ENCODE measurements at places on chromosomes 11 and 22.

DNA sequence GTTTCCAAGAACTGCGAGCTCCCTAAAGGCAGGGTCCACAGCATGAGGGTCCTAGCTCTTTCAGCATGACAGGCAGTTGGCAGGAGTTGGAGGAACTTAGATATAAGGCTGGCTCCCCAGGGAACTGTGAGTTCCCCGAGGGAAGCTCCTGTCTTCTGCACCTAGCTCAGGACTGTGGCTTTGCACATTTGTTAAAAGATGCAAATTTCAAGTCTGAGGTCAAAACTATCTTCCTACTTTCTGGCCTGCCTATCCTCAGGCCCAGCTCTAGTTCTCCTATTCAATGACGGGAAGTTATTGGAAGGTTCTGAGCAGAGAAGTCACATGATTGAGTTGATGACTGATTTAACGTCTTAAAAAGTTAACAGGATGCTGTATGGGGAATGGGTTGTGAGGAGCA, 11.7 kb upstream of the UCP3 start:
- no peak for DNase-seq

DNA sequence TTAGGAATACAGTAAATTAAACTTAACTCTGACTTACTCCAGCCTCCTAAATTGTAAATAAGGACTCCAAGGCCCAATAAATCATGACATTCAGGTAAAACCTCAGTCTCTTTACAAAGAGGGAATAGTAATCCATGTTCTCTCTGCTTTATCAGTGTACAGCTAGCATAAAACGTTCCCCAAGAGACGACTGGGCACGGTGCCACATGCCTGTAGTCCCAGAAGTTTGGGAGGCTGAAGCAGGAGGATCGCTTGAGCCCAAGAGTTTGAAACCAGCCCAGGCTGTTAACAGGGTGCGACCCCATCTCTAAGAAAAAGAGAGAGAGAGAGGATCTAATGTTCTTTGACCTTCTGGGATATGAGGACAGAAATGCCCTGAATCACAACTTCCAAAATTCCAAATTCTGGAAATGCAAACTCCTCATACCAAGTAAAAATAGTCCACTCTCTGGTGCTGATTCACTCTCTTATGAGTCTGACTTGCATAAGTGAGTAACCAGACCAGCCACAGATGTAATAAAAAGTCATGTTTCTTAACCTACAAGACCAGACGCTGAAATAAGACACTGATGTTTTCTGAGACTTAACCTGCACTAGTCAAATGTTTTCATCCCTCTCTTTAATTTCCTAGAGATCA, 25.5 kb downstream of the NNMT start:
- no peak for DNase-seq

- DNase-seq, result no peak
Measured at GRCh38 chr11:19077965-19078364, 17.4 kb upstream of the MRGPRX2 start.

DNA sequence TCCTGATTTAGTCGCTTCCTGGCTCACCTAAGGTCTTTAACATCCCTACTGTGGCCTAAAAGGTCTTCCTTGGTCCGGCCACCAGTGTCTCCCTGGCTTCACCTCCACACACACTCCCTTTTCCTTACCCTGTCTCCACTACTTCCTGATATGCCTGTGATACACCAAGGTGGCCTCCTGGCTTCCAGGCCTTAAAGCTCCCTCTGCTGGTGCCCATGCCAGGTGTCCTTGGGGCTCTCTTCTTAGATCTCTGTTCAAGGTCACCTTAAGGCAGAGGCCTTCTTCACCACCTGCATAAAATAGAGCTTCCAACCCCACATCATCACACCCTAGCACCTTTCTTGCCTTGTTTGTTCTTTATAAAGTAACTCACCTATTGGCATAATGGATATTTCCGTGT, 787.7 kb downstream of the NTM start:
- peak; percentile 21 for DNase-seq

- DNase-seq, result no peak
Measured at GRCh38 chr11:107780136-107780535, 68.3 kb upstream of the SLN start.

DNA sequence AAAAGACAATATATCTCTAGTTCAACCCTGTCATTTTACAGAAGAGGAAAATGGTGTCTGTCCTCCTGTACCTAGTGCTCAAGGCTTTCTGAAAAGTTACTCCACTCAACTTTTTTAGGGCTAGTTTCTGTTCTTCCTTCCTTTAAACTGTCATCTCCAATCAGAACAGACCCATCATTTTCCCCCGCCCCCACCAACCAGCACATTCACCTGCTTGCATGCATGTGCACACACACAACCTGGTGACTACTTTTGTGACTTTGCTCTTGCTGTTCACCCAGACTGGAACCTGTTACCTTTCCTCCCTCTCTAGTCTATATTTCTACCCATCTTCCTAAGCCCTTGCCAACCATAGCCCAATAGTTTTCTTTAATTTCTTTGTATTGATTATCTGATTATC, 5.6 kb downstream of the FBXO7 start:
- no peak for DNase-seq

- DNase-seq, result no peak
Measured at GRCh38 chr11:72352859-72353551, 81.3 kb downstream of the CLPB start.

DNA sequence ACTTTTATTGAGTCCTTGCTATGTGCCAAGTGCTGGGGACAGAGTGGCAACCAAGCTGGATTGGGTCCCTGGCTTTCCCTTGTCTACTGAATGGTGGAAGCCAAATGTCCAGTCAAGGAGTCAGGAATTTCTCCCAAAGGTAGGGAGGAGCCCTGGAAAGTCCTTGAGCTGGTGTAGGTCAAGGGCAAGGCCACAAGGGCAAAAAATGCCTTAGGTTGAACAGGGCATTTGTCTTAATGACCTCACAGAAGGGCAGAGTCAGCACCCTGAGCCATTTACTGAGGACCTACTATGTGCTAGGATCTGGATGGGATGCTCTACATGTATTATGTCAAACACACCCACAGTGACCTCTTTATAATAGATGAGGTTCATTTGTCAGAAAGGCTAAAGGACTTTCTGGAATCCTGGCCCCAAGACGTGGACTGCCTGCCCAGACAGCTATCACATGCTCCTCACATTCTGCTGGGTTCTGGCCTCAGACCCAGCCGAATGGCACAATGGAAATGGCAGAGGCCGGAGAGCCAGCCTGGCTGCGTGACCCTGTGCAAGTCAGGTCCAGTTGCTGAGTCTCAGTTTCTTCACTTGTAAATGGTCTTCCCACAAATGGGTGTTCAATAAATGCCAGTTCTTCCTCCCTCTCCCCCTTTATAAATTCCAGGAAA, 17.7 kb downstream of the MOGAT2 start:
- DNase-seq, result no peak

DNA sequence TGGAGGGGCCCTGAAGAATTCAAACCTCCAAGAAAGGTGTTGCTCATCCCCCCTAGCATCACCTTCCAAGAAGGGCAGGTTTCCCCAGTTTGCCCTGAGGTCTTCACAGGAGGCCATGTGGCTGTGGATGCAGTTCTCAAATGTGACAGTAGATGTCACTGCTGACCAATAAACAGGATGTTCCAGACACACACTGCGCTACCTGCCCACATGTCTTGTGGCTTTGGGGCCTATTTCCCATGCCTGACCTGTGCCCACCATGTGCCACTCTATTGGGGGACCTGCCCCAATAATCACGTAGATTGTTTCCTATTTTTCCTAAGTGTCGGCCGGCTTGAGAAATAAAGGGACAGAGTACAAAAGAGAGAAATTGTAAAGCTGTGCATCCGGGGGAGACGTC, 4.5 kb downstream of the GSTT2 start:
- DNase-seq, result no peak

- DNase-seq, result no peak
Measured at GRCh38 chr11:35330931-35331330, 88.4 kb downstream of the SLC1A2 start.

- peak; percentile 82 for DNase-seq
Measured at GRCh38 chr22:22753526-22754267, 109.3 kb downstream of the GGTLC2 start.

DNA sequence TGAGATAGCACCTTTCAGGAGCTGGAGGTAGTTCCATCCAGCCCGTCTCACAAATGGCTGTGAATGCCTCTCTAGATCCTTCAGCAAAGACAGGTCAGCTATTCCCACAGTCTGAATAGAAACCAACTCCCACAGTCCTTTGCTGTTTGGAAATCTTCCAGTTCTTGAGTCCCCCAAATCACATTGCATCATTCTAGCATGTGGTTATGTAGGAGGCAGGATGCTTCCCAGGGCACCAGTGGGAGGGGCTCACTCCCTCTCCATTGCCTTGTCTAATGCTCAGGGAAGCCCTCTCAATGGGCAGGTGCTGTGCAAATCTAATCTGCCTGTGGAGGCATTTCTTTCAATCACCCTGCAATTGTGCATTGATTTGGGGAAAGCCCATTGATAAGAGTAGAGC, 14.6 kb downstream of the NAV2 start:
- no peak for DNase-seq
